Adipocyte (in vitro differentiated cells): ENCODE measurements at places on chromosomes 13 and 19.

DNA sequence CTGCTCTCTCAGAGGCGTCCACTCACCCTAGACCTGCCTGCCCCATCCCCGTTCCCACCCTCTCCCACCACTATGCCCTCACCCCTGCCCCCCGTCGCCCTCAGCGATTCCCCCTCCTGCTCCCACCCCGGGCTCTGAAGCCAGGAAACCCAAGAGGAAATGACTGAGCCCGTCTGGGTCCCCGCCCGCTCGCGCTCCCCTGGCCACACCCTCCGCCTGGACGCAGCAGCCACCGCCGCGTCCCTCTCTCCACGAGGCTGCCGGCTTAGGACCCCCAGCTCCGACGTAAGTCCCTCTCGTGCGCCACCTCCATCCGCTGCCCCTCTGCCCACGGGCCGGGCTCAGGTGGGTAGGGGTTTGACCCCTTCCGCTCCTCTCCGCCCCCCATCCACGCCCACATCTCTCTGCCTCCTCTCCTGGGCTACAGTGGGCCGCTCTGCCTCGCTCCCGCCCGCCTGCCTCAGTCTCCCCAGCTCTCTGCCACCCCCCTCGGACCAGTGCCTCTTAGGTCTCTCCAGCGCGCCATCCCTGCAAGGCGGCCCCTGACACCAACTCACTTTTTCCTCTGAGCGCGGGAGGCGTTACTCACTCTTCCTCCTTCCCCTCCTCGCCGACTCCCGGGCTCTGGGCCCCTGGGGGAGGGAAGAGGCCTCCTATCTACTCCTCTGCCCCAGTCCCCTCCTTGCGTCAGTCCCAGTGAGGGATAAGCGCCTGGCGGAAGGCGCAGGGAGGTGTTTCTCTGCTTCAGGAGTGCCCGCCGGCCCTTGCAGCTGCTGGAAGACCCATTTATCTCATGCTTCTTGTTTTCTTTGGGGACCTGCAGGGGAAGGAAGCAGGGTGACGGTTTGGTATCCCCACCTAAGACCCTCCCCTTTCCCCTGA, at the start of gene FXYD5:
FXYD5 (plus strand) TSS at position 211 of the 882 bp plus-strand sequence. CDS start 816 bp downstream, outside the sequence.
- peak; percentile 89 for DNase-seq

DNA sequence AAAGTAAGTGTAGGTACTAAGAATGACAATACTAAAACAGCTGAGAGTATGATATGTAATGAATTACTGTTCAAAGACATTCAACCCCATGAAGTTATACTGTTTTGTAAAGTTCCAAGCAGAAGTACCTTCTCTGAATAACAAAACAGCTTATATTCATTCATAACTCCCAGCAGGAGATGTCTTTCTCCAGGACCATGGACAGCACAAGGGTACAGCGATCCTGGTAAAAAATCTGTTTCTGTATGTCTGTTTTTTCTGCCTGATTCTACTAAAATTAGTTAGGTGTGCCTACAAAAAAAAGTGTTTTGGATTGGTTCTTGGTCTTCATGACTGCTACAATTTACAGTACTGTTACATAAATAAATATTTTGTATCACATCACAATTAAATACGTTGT, 172.5 kb upstream of the SLITRK5 start:
- DNase-seq: peak; percentile 12

GRCh38 chr13:99505814-99506269, 4.6 kb downstream of the TM9SF2 start:
- peak; percentile 73 for DNase-seq

GRCh38 chr13:110716247-110716515, 2.7 kb downstream of the ING1 start:
- peak; percentile 72 for DNase-seq

DNA sequence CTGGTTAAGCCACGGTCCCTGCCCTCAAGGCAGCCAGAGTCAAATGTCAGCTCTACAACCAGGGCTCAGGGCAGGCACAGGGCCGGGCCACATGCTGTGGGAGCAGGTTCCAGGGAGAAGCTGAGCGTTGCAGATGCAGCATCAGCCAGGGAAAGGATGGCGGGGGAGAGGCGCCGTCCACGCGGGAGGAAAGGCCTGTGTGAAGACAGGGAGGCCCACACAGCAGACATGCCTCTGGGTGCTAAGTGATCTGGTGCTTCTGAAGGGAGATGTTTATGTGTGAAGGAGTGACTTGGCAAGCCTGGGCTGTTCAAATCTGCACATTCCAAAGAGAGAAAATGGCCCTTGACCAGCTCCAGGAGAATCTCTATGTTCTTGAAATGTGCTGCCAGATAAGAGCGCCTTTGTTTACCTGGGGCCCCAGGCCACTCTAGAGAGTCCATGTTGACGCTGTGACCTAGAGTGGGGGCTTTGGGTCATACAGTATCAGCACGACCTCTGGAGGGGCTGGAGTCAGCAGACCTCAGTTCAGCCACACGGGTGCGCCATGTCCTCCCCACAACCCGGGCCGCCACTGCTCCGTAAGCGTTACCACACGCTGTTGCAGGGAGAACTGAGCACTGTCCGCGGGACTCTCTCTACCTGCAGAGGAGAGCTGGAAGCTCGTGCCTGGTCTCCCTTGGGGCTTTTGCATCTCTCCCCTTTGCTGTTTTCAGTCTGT, 15.9 kb upstream of the ATF5 start:
- DNase-seq: no peak

DNA sequence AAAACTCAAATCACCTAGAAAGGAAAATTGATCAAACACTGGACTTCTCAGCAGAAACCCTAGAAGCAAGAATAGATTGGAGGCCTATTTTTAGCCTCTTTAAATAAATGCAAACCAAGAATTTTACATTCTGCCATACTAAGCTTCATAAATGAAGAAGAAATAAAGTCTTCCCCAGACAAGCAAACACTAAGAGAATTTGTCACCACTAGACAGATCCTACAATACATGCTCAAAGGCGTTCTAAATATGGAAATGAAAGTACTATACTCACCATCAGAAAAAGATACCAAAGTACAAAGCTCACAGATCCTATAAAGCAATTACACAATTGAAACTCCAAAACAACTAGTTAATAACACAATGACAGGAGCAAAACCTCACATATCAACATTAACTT, 578.1 kb downstream of the UQCRFS1 start:
- no peak for DNase-seq

DNA sequence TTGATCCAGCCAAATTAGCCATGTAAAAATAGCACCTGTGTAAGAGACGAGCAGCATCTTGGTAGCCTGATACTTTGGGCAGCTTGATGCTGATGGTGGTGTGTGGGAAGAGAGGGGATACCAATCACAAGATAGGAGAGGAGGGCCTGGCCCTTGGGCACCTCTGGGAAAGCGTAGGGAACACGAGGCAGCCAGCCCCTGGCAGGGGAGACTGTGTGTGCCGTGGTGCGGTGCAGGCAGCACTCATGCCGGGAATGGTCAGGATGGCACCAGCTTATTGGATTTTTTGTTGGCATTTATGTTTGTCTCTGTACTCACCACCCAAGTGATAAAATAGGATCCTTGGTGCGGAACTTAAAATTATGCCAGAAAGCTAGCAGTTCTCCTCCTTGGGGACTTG, 10.2 kb downstream of the SIGLEC8 start:
- DNase-seq: no peak

- no peak for DNase-seq
Observed at GRCh38 chr13:87677043-87677495, 5.9 kb downstream of the SLITRK5 start.

GRCh38 chr19:45385392-45386221, 15.2 kb upstream of the ERCC2 start:
- DNase-seq: no peak

DNA sequence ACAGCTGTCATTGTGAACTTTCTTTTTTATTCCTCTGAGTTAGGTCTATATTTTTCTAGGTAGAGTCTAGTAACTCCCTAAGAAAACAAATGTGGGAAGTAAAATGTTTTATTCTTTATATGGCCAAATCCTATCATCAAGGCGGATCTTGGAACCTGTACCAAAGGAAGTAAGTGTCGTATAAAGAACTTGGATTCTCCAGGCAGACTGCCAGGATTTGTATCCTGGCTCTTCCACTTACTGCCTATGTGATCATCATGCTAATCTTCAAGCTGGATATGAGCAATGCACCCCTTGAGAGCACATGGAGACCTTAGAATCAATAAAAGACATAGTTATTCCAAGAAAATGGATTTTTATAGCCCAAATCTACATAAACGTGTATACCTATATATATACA, 286.5 kb downstream of the PCDH17 start:
- no peak for DNase-seq

- DNase-seq: no peak
Observed at GRCh38 chr13:28739376-28739775, 20.6 kb upstream of the SLC46A3 start.

GRCh38 chr13:111970494-111971141, 96.3 kb upstream of the SOX1 start:
- DNase-seq: no peak

- peak; percentile 99 for DNase-seq
Observed at GRCh38 chr19:13162724-13163608, 12.8 kb downstream of the IER2 start.

GRCh38 chr19:47661611-47662010, 51.6 kb upstream of the EHD2 start:
- no peak for DNase-seq

DNA sequence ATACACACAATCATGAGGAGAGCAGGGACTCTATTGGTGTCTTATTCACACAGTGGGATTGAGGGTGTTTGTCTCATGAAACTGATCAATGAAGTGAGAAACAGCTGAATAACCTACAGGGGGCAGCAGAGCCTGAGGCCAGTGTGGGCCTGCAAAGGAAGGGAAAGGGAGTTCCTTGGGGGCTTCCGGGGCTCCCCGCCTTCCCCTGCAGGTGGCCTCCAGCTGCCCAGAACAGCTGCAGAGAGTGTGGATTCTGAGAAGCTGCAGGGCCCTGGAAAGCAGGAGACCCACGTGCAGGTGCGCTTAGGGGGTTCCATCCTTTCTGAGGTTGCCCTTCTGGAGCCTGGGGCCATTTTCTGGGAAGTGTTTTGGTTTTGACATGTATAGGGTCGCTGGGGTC, 20.1 kb downstream of the ZNF763 start:
- peak; percentile 14 for DNase-seq

DNA sequence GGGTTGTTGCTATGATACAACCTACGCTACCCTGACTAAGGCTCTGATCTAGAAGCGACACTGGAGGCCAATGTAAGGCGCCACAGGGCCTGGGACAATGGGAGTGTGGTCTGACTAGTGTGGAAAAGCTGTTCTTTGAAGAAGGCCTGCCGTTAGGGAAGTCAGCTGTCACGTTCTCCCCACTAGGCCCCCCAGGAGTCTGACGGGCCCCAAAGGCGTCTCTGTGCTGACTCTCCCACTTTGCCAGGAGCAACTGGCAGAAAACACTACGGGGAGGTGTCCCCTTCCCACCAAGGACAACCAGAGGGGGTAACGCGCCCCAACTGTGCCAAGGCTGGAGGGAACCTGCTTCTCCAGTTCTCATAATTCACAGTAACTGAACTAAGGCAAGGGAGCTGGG, 25.3 kb upstream of the EIF3G start:
- DNase-seq: no peak

DNA sequence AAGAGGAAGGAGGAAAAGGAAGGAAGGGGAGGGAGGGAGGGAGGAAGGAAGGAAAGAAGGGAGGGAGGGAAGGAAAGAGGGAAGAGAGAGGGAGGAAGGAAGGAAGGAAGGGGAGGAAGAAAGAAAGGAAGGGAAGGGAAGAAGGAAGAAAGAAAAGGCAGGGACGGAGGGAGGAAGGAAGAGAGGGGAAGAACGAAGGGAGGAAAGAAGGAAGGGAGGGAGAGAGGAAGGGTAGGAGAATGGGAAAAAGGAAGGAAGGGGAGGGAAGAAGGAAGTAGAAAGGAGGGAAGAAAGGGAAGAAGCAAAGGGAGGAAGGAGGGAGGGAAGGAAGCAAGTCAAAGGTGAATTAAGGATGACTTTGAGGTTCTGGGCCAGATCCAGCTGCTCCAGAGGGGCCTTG, 3.0 kb downstream of the ACSBG2 start:
- DNase-seq: no peak

DNA sequence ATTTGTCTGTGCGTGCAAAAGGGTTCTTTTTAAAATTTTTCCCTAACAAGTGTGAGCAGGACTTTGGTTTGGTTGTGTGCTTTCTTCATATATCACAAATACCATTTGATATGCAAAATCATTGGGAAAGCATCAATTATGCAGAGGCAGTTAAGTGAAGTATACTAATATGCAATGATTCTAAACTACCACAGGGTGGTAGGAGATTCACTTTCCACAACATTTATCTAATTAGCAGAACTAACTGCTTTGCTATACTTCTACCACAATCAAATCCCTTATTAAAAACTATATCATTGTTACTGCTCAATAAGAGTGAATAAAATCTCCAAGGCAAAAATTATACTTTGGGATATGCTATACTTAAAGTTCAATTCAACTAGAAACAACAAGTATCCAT, 2738.9 kb upstream of the PCDH20 start:
- peak; percentile 61 for DNase-seq

DNA sequence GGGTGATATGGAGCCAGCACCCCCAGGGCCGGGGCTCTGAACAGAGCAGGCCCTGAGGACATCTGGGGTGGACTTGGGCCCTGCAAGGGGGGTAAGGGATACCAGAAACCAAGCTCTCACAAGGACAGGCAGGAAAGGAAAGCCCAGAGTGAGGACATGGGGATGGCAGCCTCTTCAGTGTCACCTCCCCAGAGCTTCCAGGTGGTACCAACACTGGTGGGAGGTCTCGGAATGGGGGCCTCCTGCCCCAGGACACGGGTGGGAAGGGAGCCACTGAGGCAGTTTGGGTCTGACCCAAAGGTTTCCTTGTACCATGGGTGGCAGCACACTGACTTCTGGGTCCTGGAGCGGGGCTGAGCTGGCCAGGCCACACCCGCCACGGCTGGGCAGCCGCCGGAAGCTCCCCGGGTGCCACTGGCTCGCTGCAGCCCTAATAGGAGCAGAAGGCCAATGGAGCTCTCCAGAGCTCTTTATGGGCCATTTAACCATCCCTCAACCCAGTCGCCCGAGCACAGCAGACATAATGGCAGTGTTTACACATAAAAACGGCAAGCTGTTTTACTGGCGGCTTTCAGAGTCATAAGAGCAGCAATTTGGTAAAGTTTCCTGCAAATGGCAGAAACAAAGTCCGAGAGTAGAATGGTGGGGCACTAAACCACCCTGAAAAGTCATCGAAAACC, 59.3 kb downstream of the PEPD start:
- no peak for DNase-seq

DNA sequence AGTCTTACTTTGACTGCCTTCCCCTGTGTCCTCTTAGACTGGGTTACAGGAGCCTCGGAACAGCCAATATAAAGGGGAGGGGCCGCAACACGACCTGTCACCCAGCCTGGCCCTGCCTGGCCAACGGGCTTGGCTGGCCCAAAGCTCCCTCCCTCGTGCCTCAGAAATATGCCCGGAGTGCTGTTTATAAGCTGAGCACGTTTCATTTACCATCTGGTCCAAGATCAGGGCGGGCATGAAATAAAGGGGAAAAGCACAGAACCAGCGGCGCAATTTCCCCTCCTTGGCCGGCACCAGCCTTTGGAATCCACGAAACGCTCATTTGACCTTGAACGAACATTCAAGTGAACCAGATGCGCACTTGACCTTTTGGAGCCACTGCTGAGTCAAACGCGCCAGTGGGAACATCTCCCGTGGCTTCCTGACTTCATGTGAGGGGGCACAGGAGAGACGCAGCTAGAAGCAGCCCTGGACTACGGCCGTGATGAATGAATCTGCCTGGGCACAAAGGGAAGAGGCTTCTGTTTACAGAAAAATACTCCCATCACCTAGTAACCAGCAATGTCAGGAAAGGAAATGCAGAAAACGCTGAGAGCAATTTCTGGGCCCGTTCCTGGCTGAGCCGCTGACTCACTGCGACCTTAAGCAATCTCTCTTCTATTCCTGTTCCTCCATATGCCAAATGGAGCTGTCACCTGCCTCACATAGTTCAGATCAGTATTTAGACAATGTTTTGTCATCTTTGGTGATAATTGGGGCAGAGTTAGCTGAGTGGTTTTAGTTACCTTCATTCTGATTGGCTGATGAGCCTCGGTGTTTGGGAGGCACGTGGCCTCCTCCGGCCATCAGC, 53.3 kb downstream of the RFX2 start:
- DNase-seq: peak; percentile 95
